ENCODE measurements at places on chromosomes 12 and 14.

DNA sequence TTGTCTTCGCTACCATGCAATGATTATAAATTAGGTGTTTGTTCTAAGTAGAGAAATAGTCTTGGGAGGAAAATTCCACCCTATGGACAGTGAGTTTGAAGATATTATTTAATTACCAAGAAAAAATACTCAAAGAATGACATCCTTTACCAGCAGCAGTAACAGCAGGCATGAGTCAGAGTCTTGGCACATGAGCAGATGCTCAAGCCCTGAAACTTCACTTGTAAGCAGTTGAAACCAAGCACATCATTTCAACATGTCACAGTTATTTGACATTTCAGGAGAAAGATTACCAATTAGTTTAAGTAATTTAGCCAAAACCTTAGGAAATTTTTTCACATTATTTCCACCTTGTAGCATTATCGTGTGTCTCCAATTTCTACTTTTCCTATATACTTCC, 99.2 kb downstream of the C12orf50 start:
- peak; percentile 75 for DNase-seq

DNA sequence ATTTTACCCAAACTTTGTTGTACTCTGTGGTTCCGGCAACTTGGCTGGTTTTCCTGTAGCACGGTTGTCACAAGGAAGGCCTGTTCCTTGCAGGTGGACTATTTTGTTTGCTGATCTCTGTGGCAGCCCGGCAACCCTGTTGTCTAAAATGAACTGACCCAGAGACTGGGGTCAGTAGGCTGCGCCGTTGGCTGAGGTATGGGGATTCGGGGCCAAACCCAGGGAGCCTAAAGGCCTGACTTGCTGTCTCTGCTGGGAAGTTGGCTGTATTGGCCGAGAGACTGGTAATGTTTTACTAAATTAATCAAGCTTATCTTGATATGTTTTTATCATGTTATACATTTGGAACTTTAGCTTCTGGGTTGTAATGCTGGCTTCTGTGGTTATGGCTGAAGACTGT, 13.8 kb downstream of the SMIM41 start:
- DNase-seq = no peak

GRCh38 chr12:44217146-44217883, 381.4 kb downstream of the TMEM117 start:
- DNase-seq = no peak

DNA sequence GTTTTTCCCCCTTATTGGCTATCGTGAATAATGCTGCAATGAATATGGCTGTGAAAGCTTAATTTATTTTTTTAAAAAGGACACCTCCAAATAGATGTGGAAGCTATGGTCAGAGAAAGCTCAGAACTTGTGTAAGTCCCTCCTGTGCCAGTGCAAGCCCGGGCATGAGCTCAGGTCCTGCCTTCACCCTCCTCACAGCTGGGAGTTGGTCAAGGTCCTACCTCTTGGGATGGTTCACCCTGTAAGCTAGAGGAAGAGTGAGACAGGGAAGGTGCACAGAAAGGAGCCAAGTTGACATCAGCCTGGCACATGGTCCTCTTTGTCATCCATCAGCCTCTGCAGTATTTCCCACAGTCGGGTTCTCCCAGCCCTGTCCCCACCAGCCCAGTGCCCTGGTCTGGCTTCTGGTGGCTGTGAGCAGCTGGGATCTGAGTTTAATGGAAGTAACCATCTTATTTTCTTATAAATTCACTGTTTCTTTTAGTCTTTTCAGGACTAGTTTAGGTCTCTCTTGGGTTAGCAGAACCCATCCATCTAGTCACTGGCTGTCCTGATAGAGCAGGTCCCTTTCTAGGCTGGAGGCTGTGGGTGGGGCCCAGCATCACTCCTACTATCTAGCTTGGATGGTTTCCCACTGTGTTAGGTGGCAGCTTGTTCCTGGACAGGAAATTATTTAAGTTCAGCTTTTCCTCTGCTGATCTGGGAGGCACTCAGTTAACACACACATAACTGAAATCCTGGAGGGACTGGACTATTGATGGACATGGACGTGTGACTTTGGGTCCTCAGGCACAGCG, 11.8 kb upstream of the PLEKHG3 start:
- DNase-seq = no peak

DNA sequence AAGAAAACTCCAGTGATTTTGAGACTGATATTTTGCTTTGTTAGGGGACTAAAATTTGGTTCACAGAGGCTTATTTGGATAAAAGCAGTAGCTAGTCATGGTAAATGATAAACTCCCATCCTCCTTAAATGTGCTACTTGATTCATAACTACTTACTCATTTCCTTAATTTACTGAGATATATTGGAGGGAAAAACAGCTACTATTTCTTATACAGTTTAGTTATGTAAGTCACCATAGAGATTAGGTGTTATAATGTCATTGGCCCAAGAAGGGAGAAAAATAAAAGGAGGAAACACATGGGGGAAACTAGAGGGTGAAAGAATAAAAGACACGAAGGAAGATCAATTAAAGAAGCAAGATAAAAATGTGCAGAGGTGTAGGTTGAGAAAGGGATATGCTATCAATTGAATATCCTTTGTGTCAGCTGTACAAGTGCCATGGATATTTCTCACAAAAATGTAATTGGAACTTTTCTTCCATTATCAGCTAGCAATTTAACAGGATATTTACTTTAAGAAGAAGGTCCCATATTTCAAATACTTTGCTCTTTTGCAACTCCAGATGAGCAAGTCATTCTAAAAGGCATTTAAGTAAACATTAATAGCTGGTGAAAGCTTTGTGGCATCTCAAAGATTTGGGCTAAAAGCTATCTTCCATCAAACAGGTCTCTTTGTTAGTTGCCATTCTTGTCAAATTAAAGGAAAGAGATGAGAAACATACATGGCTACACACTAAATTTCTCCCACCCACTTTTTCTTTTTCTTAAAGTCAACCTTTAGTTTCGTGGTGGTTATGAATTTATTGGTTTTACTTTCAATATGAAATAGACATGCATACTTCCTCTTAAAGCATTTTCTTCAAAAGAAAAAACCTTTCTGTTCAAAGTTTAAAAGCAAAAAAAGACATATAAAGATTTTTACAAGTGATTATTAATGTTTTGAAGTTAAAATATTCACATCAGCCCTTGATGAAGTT, 439.5 kb downstream of the CCER1 start:
- no peak for DNase-seq

DNA sequence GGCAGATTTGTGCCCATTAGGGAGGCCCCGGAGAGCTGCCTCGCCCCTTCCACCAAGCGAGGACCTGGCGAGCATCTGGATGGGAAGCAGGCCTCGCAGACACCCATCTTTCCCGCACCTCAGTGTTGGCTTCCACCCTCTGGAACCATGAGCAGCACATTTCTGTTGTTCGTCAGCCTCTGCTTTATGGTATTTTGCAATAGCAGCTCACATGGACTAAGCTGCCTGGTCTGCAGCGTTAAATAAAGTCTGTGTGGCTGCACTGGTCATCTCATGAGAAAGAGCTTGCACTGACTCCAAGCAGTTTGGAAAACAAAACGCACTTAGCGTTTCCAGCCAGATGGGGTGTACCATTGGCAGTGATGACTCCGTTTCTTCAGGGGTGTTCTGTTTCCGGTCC, 75.8 kb downstream of the GLT1D1 start:
- no peak for DNase-seq

DNA sequence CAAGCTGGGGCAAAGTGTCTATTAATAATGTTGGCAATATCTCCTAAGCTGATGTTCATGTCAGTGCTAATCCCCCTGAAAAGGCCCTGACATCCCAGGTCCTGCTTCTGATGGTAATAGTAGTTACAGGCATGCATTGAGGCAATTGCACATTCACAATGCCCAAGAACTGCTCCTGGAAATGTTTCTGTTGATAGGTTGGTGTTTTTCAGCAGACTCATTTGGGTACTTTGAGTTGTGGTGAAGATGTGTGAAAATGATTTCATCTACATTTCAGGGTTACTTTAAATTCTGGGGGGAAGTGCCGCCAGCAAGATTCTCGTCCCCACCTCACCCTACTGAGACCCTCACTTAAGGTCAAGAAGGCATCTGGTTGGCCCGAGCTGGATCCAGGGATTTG, 92.9 kb downstream of the BBS10 start:
- DNase-seq = no peak

DNA sequence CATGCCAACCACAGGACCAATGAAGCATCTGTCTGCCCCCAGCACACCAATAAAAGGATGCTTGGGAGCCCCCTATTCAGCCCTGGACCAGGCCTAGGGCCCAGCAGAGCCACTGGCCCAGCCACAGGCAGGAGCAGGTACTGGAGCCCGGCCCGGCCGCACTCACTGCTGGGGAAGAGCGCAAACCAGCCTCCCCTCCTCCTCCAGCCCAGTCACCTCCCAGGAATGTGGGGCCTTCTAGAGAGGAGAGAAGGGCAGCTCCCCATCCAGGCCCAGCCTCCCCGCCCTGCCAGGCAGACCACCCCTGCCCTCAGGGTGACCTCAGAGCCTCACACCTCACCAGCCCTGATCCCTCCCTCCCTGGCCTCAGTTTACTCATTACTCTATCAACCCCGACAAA, 56.2 kb downstream of the CCNK start:
- DNase-seq = peak; percentile 30

- DNase-seq = peak; percentile 20
Observed at GRCh38 chr14:63713764-63714163, 14.1 kb downstream of the SGPP1 start.

DNA sequence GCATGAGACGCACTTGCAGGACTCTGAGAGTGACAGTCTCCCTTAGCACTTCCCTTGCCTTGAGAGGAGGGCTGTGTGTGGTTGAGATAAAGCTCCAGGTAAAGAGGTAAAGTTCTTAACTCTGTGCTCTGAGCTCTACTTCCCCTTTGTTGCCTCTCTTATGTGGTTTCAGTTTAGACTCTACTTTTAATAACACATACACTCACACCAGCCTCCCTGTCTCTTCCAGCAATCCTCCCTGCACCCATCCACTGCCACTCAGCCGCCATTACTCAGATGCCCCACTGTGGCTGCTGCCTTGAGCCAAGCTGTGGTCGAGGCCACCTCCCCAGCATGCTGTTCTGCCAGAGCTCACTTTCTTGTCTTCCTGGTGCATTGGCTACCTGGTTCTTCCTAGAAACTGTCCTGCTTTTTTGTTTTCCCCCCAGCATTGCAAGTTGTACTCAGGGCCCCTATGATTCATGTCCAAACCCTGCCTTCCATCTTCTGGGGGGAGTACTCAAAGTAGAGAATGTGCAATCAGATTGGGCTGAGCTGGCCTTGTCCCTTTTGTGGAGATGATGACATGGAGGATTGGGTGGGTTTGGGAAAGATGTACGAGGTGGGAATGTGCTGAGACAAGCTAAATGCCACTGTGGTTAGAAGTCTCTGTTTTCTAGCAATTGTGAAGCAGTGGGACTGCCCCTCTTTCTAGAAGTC, 115.5 kb upstream of the PARP11 start:
- no peak for DNase-seq

- no peak for DNase-seq
Observed at GRCh38 chr12:28537474-28537873, 347.2 kb downstream of the CCDC91 start.

DNA sequence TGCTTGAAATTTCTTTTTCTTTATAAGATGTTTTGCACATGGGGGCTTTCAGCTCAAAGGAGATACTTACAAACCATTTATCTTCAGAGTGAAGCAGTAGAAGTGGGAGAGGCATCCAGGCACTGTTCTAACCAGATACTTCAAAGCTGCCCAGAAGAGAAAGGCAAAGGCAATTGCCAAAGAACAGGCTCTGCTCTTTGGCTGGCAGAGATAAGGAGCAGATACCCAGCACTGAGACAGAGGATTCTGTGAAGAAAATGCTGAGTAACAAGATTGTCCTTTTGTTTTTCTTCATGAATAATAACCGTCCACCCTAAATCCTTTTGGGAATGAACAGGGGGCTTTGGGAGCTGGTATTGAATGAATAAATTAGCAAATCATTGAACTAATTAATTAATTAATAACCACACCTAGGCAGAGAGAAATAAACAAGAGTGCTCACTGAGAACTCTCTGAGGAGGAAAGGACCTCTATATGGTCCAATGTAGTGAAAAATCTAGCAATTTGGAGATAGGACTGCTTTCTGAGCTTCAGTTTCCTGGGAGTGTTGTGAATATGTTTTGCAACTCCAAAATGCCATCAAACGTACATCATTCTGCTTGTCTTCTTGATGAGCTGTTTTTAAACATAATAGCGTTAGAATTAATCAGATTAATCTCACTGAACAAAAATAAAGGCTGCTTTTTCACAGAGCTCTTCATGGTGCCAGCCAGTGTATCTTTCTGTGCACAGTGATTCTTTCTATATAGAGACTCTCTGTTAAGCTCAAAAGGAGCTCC, 192.8 kb upstream of the AMIGO2 start:
- DNase-seq = no peak

DNA sequence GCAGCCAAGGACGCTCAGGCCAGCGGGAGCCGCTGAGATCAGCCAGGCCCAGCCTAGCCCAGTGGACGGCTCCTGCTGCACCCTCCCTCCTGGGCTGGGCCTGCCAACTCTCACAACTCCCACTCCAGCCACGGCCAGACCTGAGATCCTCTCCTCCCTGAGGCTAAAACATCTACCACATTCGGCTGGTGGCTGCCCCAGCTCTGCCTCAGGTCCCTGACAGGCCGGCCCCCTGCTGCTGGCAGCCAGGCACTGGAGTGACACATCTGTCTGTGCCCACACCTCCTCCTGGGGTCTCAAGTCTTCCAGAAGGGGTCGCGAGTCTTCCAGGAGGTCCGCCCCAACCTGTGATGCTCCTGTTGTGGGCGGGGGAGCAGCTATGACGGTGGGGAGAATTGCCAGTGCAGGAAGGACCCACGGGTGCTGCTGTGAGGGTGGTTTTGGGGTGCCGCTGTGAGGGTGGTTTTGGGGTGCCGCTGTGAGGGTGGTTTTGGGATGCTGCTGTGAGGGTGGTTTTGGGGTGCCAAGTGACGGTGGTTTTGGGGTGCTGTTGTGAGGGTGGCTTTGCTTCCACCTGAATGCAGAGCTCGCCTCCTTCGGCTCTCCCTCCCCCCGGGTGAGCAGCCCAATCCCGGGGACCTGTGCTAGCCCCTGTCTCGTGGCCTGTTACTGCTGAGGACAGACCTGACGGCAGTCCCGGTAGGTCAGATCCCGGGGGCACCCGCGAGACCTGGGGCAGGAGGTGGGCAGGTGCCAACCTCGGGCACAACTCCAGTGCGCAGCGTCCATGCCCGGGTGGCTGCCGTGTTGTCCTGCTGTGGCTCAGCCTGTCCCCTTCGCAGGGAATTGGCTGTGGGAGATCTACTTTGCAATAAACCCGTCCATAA, 27.5 kb upstream of the C14orf180 start:
- no peak for DNase-seq

GRCh38 chr12:118015944-118016343, 559 bp upstream of the RFC5 start:
- no peak for DNase-seq
